IPS DF 6.9 (cell line): ENCODE measurements at places on chromosomes 2 and 18.

GRCh38 chr2:62474176-62474575 is 31.8 kb downstream of the TMEM17 start:
- no peak for DNase-seq
- H3K4me1 ChIP-seq = peaks cover 4% of the 10 kb centered on the region
- no peak overlapping the region for H3K27ac ChIP-seq
- H3K4me3 ChIP-seq = no peak overlapping the region

- DNase-seq = no peak
- H3K4me3 ChIP-seq = no peak overlapping the region
- no peaks in the 10 kb centered on the region for H3K27me3 ChIP-seq
- no peaks in the 10 kb centered on the region for H3K4me1 ChIP-seq
These were observed 44.4 kb downstream of the CERS6 start for GRCh38 chr2:168500516-168500915.

- H3K4me1 ChIP-seq = no peaks in the 10 kb centered on the region
- H3K36me3 ChIP-seq = no peaks in the 10 kb centered on the region
- DNase-seq = no peak
- H3K4me3 ChIP-seq = no peak overlapping the region
These were observed 144.1 kb downstream of the SMAD7 start for GRCh38 chr18:48806551-48807261.

- no peak for DNase-seq
- H3K4me1 ChIP-seq = no peaks in the 10 kb centered on the region
- H3K36me3 ChIP-seq = no peaks in the 10 kb centered on the region
- no peaks in the 10 kb centered on the region for H3K27me3 ChIP-seq
These were observed 72.9 kb downstream of the ZBTB7C start for GRCh38 chr18:48336332-48336731.
